ENCODE measurements at places on chromosomes 4 and X. TPM values are rescaled to one million over a fixed set of nuclear protein-coding genes. Genes with fewer than 3 reads are reported as not detected.

PRRG3 gene
- not detected for total RNA-seq

GRCh38 chr4:110055158-110055768 lies 142.6 kb downstream of the EGF start:
- DNase-seq, result peak; percentile 28

DNA sequence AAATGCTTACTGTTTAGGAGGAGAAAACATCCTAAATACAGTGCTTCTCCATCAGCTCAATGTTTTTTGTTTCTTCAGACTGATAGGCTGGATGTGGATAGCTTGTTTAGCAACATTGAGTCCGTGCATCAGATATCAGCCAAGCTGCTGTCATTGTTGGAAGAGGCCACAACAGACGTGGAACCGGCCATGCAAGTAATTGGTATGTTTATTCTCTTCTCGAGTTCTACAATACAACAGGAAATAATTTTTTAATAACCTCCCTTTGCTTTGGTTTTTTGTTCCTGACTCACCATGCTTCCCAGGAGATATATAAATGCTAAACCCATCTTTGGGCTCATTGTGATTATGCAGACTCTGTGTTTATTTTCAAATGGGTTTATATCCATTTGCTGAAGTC lies 60.9 kb downstream of the ARHGEF38 start:
- no peak for DNase-seq

DNA sequence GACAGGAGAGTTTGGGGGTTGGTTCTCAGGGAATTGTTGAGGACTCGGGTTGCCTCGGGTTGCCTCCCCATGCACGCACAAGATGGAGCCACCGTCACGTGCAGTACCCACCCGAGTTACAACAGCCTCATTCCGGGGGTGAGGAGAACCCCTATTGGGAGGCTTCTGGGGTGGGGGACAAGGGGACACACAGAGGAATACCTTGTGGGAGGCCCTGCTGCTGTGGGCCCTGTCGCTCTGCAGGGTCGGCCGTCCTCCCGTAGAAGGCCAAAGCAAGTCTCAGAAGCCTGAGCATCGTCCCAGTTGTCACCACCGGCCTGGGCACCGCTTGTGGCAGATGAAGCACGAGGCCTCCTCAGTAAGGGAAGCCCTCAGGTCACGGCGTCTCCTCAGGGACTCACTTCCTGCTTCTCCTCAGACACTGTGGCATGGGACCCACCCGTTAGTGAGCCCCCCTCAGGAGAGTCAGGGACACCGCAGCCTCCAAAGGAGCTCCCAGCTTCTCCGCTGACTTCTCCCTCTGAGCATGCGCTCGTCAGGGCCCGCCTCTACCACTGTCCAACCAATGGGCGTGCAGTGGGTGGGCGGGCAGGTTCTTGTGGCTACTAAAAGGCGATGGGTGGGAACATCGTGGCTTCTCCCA lies at the start of gene CT55:
TSS of gene CT55 (minus strand) at position 522 of the 643 bp plus-strand sequence. CDS start at position 295, 227 bp downstream.
- DNase-seq, result no peak

GRIA2 gene
- not detected for total RNA-seq

Measured in IMR-90 (cell line).